Activated naive CD4-positive, alpha-beta T cell treated with anti-CD3 and anti-CD28 coated beads for 36 hours (primary cell): ENCODE measurements at places on chromosomes 1 and 21.
A peak's percentile ranks its signal among the peaks of the same experiment; 100 is the strongest.

GRCh38 chr1:171384496-171384895, 70.5 kb downstream of the FMO4 start:
- no peak for DNase-seq
- H3K4me1 ChIP-seq: no peaks in the 10 kb centered on the region
- H3K27ac ChIP-seq: no peak overlapping the region
- peaks cover 2% of the 10 kb centered on the region for H3K27me3 ChIP-seq
- H3K4me3 ChIP-seq: no peak overlapping the region
- H3K36me3 ChIP-seq: no peaks in the 10 kb centered on the region

DNA sequence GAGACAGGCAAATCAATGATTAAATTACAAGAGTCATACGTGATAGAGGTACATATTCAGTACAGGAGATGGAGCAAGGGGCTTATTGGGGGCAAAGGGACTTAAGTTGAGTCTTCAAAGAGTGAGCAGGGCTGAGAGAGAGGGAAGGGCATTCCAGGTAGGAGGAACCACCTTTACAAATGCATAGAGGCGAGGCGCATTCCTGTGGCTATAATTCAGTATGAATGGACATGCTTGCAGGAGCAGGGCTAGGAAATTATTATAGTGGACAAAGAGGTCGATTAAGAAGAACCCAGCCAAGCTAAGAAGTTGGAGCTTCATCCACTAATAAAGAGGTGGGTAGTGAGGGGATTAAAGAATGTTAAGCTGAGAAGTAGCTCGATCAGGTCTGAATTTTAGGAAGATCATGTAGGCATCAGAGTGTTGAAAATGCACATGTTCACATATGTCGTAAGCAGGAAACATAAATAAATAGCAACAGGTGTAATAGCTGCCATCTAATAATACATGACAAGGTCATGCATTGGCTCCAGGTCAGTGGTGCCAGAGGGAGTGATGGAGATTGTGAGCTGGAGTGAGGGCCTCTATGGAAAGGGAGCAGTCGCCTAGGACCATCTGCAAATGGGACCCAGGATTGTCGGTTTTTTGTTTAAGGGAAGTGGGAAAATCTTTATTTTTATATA, 12.0 kb upstream of the HNRNPU start:
- DNase-seq: no peak
- no peak overlapping the region for H3K4me3 ChIP-seq
- no peaks in the 10 kb centered on the region for H3K27me3 ChIP-seq
- H3K4me1 ChIP-seq: no peaks in the 10 kb centered on the region
- no peaks in the 10 kb centered on the region for H3K36me3 ChIP-seq

- no peak overlapping the region for H3K4me3 ChIP-seq
- H3K36me3 ChIP-seq: no peaks in the 10 kb centered on the region
- H3K27me3 ChIP-seq: peaks cover 31% of the 10 kb centered on the region
- no peak overlapping the region for H3K27ac ChIP-seq
- no peaks in the 10 kb centered on the region for H3K4me1 ChIP-seq
- no peak for DNase-seq
Observed at GRCh38 chr1:209051570-209051969, 531.9 kb upstream of the CAMK1G start.

GRCh38 chr1:231517076-231517475, 11.4 kb upstream of the TSNAX start:
- H3K27ac ChIP-seq: no peak overlapping the region
- H3K36me3 ChIP-seq: peaks cover 1% of the 10 kb centered on the region
- peaks cover 5% of the 10 kb centered on the region for H3K4me1 ChIP-seq
- H3K4me3 ChIP-seq: no peak overlapping the region
- peaks cover 5% of the 10 kb centered on the region for H3K27me3 ChIP-seq
- DNase-seq: no peak

DNA sequence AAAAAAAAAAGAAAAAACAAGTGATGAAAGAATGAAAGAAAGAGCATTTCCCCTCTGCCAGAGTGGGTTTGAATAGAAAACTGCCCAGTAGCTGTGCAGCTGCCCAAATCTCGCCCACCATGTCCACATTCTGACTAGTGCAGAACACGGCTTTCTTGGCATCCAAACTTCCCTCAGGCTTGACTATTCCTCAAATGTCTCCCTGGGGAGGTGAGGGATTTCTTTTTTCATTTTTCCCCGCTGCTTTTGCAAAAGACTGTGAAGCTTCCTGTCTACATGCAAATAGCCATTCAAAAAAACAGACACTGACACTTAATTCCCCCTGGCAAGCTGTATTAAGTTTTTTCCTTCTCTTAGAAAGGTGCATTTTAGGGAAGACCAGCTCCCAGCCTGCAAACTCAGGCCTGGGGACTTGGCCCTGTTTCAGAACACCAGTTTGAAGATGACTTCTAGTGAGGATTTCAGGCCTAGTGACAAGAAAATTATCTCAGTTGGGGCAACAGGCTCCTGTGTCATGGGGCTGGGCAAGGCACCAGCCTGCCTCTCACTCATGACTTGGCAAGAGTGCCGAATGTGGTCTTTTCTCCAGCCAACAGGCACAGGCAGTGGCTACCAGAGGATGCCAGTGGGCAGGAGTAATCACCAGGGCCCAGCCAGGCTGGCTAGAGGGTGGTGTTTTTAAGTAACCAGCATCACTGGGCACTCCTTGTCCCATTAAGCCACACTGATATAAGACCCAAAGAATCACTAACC, 178.1 kb upstream of the NFIA start:
- H3K36me3 ChIP-seq: no peaks in the 10 kb centered on the region
- H3K27me3 ChIP-seq: no peaks in the 10 kb centered on the region
- H3K4me1 ChIP-seq: no peaks in the 10 kb centered on the region
- no peak for DNase-seq

DNA sequence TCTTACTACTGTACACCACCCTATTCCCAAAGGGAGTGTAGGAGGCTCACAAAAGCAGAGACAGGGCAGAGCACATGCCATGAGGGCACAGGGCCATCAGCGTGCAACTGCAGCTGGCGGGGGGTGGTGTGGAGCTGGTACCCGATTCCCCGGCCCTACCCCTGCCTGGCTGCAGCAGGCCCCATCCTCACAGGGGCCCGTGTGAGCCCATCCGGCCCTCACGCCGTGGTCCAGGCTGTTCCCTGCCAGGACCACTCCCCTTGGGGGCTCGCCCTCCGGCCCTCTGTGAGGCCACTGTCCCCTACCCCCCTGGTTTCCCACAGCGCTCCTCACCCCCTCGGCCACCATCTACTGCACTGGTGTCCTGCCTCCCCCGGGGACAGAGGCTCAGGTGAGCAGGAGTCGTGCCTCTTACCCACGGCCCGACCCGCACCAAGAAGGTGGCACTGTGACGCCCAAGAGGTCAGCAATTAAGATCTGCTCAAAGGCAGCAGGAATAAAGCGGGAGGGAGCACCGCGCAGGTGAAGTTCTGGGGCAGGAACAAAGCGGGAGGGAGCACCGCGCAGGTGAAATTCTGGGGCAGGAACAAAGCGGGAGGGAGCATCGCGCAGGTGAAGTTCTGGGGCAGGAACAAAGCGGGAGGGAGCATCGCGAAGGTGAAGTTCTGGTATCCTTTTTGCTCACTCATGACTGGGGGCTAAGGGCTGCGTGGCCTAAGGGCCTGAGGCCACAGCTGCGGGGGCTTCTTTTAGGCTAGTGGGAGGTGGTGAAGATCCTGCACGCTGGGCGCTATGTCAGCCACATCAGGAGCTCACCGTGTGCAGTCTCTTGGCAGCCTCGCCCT, 3.9 kb downstream of the POFUT2 start:
- H3K4me1 ChIP-seq: peaks cover 9% of the 10 kb centered on the region
- peaks cover 22% of the 10 kb centered on the region for H3K36me3 ChIP-seq

- DNase-seq: no peak
- no peak overlapping the region for H3K4me3 ChIP-seq
- H3K27me3 ChIP-seq: peaks cover 20% of the 10 kb centered on the region
- H3K36me3 ChIP-seq: no peaks in the 10 kb centered on the region
- no peaks in the 10 kb centered on the region for H3K4me1 ChIP-seq
Observed at GRCh38 chr1:220552672-220553260, 24.8 kb downstream of the MARK1 start.

DNA sequence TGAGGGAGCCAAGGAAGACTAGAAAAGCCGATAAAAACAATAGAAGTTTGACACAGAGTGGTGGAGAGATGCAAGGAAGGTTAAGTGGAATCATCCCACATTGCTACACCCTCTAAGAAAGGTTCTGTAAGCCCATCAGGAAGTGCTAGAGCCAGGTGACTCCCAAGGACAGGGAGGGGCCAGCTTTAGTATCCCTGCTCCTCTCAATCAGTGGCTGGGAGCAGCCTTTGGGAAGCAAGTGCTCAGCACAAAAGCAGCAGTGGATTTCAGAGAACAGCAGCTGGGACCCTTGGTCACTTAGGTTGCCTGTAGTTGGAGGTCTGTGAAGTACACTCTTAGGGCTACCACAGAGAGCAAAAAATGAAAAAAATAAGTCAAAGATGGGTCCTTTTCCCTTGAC, 42.5 kb downstream of the NME7 start:
- H3K36me3 ChIP-seq: peaks cover 3% of the 10 kb centered on the region
- H3K27ac ChIP-seq: no peak overlapping the region
- H3K27me3 ChIP-seq: no peaks in the 10 kb centered on the region

DNA sequence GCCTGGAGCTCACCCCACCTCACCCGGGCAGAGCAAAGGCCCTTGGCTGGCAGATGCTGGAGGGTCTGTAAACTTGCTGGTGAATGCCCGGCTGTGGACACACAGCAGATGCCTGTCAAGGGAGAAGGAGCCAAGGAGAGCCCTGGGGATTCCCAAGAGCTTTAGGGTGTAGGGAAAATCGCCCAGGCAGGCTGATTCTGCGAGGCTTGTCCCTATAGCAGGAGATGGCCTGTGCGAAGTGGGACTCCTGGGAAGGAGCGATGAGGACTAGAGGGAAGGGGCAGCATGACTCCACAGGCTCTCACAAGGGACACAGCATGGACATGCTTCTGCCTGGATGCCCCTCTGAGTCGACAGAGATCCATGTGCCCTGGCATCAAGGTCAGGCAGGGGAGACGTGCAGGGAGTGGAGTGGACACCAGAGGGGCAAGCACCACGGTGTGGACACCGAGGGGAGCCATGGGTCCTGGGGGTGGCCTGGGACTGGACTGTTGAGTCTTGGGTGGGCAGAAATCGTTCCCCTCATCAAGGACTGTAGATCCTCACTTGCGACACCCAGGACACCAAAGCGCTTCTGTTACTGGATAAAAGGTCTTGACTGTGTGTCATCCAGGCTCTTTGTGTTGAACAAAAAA, 71.4 kb upstream of the ABCG1 start:
- DNase-seq: no peak
- no peak overlapping the region for H3K27ac ChIP-seq
- H3K36me3 ChIP-seq: no peaks in the 10 kb centered on the region
- H3K4me3 ChIP-seq: no peak overlapping the region
- peaks cover 7% of the 10 kb centered on the region for H3K4me1 ChIP-seq

DNA sequence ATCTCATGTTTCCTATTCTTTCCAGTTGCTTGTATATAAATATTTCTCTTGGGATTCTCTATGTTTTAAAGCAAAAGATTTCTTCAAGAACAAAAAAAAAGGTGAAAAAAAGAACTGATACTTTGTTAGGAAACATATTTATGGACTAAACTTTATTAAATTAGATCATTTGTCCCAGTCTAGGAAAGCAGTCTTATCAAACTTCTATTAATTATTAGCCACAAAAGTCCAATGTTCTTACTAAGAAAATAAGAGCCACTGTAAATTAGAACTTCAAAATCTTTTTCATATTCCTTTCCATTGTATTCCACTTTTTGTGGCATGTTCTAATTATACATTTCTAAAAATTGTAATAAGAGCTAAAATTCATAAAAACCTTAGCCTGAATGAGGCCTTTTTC, 175.2 kb downstream of the TYW3 start:
- H3K4me3 ChIP-seq: no peak overlapping the region
- no peak for DNase-seq
- H3K4me1 ChIP-seq: no peaks in the 10 kb centered on the region
- no peaks in the 10 kb centered on the region for H3K27me3 ChIP-seq
- H3K36me3 ChIP-seq: no peaks in the 10 kb centered on the region
- H3K27ac ChIP-seq: no peak overlapping the region

GRCh38 chr1:37557402-37557801, 662 bp downstream of the DNALI1 start:
- DNase-seq: no peak
- H3K27me3 ChIP-seq: no peaks in the 10 kb centered on the region
- no peak overlapping the region for H3K4me3 ChIP-seq
- no peak overlapping the region for H3K27ac ChIP-seq
- peaks cover 17% of the 10 kb centered on the region for H3K4me1 ChIP-seq

DNA sequence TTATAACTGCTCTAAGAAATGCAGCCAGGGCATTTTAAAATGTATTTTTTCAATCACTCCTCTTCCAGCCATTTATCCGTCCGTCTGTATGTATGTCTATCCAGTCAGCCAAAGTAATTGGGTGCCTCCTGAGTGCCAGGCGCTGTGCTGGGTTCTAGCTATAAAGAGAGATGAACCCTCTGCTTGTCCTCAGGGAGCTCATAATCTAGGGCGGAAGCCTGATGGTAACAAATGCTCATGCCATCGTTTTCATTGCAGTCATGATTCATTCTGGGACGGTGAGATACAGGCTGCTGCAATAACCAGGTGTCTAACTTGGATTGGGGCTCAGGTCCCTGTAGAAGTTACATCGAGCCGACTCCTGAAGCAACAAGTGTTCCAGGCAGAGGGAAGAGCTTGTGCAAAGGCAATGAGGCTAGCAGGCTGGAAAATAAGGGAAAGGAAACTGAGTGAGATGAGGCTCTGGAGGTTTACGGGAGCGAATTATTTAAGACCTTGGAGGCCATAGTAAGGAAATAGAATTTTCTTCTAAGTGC, 11.6 kb downstream of the IFI6 start:
- peaks cover 44% of the 10 kb centered on the region for H3K4me1 ChIP-seq
- no peaks in the 10 kb centered on the region for H3K27me3 ChIP-seq
- H3K27ac ChIP-seq: peak overlapping the region; percentile 93
- H3K4me3 ChIP-seq: peak overlapping the region; percentile 84

DNA sequence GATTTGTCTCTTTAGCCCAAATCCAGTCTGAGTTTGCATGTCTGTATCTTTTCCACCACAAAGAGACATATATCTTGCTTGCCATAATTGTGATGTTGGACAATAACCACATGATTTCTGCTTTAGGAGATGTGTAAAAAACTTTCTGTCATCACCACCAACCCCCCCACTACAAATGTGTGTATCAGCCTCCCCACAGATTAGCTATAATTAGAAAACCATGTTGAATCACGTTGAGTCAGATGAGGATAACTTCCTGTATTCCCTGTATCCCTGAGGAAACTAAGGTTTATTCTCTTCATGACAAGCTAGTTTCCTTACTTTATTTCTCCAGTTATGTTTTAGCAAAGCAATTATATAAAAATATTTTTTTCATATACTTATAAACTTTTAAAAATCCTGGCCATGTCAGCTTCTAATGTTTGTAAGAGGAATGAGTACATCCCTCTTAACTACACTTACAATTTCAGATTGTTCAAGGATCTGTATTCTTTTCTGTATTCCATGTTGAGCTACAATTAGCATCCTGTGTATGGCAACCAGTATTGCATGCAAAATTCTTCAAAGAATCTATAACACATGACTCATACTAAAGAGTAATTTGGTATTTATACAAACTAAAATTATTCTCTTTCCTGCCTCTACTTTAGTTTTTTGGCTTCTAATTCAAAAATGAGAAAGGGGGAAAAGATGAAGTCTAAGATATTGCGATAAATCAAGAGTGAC, 143.0 kb downstream of the FMN2 start:
- DNase-seq: no peak
- H3K27me3 ChIP-seq: no peaks in the 10 kb centered on the region
- no peak overlapping the region for H3K27ac ChIP-seq
- H3K4me3 ChIP-seq: no peak overlapping the region
- no peaks in the 10 kb centered on the region for H3K36me3 ChIP-seq
- no peaks in the 10 kb centered on the region for H3K4me1 ChIP-seq

GRCh38 chr1:37159102-37159501, 124.8 kb upstream of the GRIK3 start:
- DNase-seq: no peak
- H3K4me3 ChIP-seq: no peak overlapping the region
- H3K27me3 ChIP-seq: peaks cover 19% of the 10 kb centered on the region
- no peaks in the 10 kb centered on the region for H3K36me3 ChIP-seq
- H3K27ac ChIP-seq: no peak overlapping the region
